ENCODE measurements at places on chromosomes 2 and 18.

DNA sequence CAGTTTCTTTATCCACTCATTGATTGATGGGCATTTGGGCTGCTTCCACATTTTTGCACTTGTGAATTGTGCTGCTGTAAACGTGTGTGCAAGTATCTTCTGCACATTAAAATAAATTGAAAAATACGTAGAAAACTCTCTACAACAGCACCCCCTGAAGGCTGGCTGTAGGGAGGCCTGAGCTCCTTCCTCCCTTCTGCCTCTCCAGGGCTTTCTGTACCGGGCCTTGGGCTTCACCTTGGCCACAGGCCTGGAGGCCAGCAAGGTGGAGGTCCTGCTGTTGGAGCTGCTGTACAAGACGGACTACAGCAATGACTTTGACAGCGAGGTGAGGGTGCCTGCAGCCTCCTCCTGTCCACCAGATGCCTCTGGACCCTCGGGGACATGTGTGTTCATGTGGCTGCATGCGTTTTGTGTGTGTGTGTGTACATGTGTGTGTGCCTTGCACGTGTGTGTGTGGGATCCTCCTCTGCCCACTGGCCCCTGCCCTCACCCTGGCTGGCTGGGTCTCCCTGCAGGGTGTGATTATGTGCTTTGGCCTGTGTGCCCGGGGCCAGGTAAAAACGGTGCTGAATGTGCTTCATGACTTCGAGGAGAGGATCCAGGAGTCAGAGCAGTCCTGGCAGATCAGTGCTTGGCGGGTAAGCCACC lies 29.2 kb downstream of the MROH2A start:
- no peak overlapping the region for H3K4me3 ChIP-seq
- DNase-seq = no peak
- H3K36me3 ChIP-seq = no peaks in the 10 kb centered on the region
- H3K27me3 ChIP-seq = no peaks in the 10 kb centered on the region
- no peaks in the 10 kb centered on the region for H3K4me1 ChIP-seq

GRCh38 chr18:34911661-34912384 lies 129.4 kb upstream of the MAPRE2 start:
- no peaks in the 10 kb centered on the region for H3K36me3 ChIP-seq
- H3K4me1 ChIP-seq = peaks cover 23% of the 10 kb centered on the region
- no peak for DNase-seq
- no peaks in the 10 kb centered on the region for H3K27me3 ChIP-seq
- no peak overlapping the region for H3K27ac ChIP-seq
- H3K4me3 ChIP-seq = no peak overlapping the region

DNA sequence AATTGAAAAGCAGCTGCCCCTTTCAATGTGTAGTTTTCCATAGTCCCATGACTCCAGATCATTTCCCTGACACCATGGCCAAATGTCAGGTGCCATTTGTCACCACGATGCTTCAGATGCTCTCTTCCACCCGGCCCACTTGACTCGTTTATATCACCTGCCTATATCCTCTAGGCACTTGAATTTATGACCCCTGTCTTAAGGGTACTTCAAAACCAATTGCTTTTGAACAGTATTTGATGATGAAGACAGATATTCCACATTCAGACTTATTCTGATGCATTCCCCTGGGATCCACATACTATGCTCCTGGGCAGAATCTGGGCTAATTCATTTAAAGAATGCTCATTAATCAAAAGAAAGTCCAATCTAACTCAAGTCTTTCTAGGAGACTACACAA lies 16.9 kb upstream of the RHBDD1 start:
- H3K4me1 ChIP-seq = no peaks in the 10 kb centered on the region
- no peak overlapping the region for H3K4me3 ChIP-seq
- H3K36me3 ChIP-seq = no peaks in the 10 kb centered on the region
- no peak overlapping the region for H3K27ac ChIP-seq
- no peaks in the 10 kb centered on the region for H3K27me3 ChIP-seq
- DNase-seq = no peak

DNA sequence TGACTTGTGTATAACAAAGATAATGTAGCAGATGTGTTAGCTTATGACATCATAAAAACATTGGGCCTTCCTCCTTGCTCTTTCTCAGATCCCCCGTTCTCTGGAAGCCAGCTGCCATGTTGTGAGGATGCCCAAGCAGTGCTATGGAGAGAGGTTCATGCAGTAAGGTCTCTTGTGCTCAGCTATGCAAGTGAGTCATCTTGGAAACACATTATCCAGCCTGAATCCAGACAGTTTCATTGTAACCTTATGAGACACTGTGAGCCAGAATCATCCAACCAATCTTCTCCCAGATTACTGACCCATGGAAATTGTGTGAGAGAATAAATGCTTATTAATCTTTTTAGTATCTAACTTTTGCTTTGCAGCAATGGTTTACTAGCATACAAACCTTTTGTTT lies 60.8 kb downstream of the ST6GAL2 start:
- no peak overlapping the region for H3K4me3 ChIP-seq
- no peak overlapping the region for H3K27ac ChIP-seq
- H3K36me3 ChIP-seq = peaks cover 37% of the 10 kb centered on the region
- DNase-seq = no peak

- peaks cover 6% of the 10 kb centered on the region for H3K36me3 ChIP-seq
- peaks cover 9% of the 10 kb centered on the region for H3K4me1 ChIP-seq
- no peaks in the 10 kb centered on the region for H3K27me3 ChIP-seq
- no peak for DNase-seq
These were observed 8.0 kb upstream of the C18orf32 start for GRCh38 chr18:49495076-49495475.

DNA sequence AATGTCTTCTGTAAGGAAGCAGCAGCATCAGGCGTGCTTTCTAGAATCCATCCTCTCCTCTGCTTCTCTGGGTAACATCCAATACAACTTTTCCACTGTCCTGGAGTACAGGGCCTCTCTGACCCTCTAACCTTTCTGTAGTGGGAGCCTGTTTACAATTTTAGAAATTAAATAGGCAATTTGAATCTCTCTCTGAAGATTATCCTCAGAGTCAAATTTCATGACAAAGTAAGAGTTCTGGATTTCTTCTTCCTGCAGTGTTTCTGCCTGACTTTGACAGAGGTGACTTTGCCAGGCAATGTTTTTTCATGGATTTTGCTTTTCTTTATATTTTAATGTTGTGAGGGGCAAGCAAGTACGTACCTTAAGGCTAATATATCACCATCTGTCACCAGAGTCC lies 558.4 kb downstream of the PARD3B start:
- no peak overlapping the region for H3K4me3 ChIP-seq
- H3K27me3 ChIP-seq = no peaks in the 10 kb centered on the region
- H3K36me3 ChIP-seq = no peaks in the 10 kb centered on the region
- H3K4me1 ChIP-seq = no peaks in the 10 kb centered on the region
- no peak overlapping the region for H3K27ac ChIP-seq

DNA sequence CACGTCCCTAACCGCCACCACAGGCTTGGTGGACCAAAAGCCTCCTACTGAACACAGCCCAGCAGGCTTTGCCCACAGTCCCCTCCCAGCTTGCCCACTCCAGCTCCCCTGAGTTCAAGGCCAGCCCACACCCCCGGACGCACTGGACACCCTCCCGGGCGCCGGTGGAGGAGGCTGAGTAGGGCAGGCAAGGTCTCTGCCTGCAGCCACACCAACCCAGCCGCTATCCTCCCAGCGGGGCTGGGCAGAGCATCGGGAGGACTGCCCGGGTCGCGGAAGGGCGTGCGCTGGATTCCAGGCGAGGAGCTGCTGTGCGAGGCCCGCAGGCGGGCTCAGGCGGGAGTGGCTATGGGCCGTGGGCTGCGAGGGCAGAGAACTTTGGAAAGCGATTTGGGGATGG lies 49.5 kb downstream of the PLEKHB2 start:
- H3K27me3 ChIP-seq = no peaks in the 10 kb centered on the region
- peaks cover 10% of the 10 kb centered on the region for H3K36me3 ChIP-seq
- no peak overlapping the region for H3K4me3 ChIP-seq
- H3K27ac ChIP-seq = no peak overlapping the region
- no peaks in the 10 kb centered on the region for H3K4me1 ChIP-seq

DNA sequence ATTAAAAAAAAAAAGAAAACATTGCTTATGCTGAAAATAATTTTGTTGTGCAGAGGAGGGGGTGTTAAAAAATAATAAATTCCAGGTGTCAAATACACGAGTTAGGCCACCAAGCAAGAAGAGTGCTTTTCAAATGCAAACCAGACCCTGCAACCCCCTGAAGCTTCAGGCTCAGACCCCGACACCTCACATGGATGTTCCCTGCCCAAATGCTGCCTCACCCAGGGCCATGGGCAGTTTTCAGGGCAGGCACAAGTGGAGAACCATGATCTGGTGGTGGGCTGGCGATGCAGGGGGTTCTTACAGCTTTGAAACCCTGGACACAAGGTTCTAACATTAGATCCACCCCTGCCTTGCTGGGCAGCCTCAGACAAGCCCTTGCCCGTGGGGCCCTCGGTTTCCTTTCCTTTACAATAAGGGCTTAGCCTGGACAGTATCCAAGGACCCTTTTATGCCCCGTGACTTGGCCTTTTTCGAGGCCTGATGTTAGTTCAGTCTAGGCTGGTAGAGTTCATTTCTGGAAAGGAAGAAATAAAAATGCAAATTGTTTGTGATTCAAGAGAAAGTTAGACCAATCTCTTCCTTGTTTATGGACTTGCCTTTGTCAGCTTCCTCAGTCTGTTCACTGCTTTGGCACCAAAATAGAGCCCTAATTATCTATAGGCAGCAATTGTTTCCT lies 168.7 kb downstream of the DDX1 start:
- no peak for DNase-seq
- H3K27ac ChIP-seq = no peak overlapping the region
- no peaks in the 10 kb centered on the region for H3K4me1 ChIP-seq
- no peaks in the 10 kb centered on the region for H3K27me3 ChIP-seq

DNA sequence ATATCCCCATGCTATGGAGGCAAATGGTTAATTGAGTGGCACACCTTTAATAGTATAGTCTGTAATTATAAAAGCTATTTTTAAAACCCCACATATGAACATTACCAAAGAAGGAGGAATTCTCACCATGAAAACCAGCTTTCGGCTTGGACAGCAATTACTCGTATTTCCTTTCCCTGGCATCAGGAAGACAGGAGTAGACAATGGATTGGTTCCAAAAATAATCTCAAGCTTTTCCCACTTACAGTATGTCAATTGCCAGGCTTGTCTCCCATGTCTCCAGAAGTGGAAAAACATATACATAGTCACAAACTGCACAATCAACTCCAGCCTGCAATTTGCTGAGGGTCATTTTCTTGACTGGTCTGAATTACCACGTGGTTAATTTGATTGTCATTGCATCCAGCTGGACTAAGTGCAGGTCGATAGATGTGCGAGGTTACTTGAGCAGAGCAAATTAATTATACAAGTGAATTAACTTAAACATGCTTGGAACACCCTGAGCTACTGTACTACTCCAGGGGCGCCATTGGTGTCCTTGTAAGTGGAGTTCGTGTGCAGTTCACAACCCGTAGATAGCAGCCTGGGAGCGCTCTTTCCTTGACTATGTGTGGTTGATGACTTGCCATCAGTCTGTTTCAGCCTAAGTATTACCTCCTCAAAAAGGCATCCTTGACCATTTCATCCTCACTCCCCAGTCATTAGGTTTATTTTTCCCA lies 124.3 kb upstream of the PELI1 start:
- no peaks in the 10 kb centered on the region for H3K27me3 ChIP-seq
- no peaks in the 10 kb centered on the region for H3K36me3 ChIP-seq
- no peak overlapping the region for H3K4me3 ChIP-seq
- no peak for DNase-seq

- no peaks in the 10 kb centered on the region for H3K4me1 ChIP-seq
- H3K36me3 ChIP-seq = no peaks in the 10 kb centered on the region
- no peak overlapping the region for H3K4me3 ChIP-seq
- DNase-seq = no peak
These were observed 5.8 kb upstream of the WNT6 start for GRCh38 chr2:218853766-218854165.

DNA sequence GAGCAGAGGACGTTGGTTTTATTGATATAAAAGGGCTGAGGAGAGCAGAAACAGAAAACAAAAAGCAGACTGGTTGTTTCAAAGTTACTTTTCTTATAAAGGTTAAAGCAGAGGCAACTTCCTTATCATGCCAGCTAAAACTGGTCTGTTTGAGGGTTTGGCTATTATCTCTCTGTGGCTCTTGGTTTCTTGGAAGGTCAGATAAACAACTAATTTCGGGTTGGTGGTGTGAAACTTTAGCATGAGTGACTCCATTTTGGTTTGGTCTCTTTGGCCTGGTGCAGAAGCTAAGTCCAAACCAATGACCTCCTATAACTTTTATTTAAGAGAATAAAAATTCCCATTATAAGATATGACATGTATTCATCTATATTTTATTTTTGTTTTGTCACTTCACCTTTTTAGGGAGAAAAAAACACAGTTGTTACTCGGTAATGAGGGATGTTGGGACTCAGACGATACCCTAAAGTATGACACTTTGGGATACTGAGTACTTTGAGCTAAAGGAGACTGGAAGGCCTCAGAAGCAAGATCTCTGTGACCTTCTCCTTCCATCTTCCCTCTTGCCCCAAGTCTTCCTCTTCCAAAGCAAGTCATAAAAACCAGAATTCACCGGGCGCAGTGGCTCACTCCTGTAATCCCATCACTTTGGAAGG lies 23.3 kb downstream of the TNFAIP6 start:
- H3K4me3 ChIP-seq = no peak overlapping the region
- H3K27ac ChIP-seq = no peak overlapping the region
- DNase-seq = no peak

- H3K27me3 ChIP-seq = no peaks in the 10 kb centered on the region
- no peaks in the 10 kb centered on the region for H3K36me3 ChIP-seq
- no peaks in the 10 kb centered on the region for H3K4me1 ChIP-seq
- H3K27ac ChIP-seq = no peak overlapping the region
These were observed 301.3 kb upstream of the SKOR2 start for GRCh38 chr18:47552783-47553182.

GRCh38 chr18:79043288-79043687 lies 25.9 kb upstream of the ATP9B start:
- H3K27me3 ChIP-seq = no peaks in the 10 kb centered on the region
- H3K36me3 ChIP-seq = no peaks in the 10 kb centered on the region

DNA sequence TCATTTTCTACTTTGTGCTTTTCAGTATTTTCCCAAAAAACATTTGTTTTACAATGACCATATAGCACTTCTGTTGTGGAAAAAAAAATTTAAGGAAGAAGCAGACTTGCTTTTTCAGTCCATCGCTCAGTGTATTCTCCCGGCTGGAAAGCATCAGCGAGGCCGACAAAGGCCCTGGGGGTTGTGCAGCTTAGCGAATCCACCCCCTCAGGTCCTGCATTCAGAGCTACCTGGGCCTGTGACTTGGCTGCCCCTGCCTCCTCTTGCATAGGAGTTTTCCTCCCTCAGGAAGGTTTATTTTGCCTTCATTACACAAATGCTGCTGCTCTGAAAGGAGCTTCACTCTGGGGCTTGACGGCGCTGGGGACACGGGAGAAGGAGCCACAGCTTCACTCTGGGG lies 244.4 kb upstream of the MGAT5 start:
- no peaks in the 10 kb centered on the region for H3K36me3 ChIP-seq
- no peak overlapping the region for H3K27ac ChIP-seq
- no peaks in the 10 kb centered on the region for H3K27me3 ChIP-seq
- DNase-seq = no peak
- no peak overlapping the region for H3K4me3 ChIP-seq
- no peaks in the 10 kb centered on the region for H3K4me1 ChIP-seq

GRCh38 chr2:150698016-150698661 lies 210.7 kb upstream of the RND3 start:
- no peaks in the 10 kb centered on the region for H3K27me3 ChIP-seq
- H3K4me1 ChIP-seq = peaks cover 18% of the 10 kb centered on the region
- no peaks in the 10 kb centered on the region for H3K36me3 ChIP-seq
- DNase-seq = no peak
- no peak overlapping the region for H3K4me3 ChIP-seq
